ENCODE measurements at places on chromosomes 6 and 20.

- DNase-seq, result peak; percentile 20
These were observed 654 bp downstream of the WASF1 start for GRCh38 chr6:110178626-110179405.

- no peak for DNase-seq
These were observed 10.7 kb downstream of the COL9A1 start for GRCh38 chr6:70292193-70292592.

GRCh38 chr6:17066610-17067009 lies 35.2 kb upstream of the STMND1 start:
- DNase-seq, result no peak

DNA sequence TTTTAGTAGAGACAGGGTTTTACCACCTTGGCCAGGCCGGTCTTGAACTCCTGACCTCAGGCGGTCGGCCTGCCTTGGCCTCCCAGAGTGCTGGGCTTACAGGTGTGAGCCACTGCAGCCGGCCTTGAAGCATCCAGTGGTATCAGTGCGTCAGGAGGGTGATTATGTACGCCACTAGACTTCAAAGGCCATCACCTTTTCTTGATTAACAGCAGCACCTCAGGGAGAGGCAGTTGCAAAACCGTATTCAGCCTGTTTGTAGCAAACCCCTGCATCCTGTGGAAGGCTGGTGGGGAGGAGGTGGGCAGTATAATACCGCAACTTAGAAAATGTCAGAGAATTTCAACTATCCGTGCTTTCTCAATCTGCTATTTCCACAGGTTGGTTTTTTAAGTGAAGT lies 27.3 kb upstream of the SHLD1 start:
- DNase-seq, result no peak

DNA sequence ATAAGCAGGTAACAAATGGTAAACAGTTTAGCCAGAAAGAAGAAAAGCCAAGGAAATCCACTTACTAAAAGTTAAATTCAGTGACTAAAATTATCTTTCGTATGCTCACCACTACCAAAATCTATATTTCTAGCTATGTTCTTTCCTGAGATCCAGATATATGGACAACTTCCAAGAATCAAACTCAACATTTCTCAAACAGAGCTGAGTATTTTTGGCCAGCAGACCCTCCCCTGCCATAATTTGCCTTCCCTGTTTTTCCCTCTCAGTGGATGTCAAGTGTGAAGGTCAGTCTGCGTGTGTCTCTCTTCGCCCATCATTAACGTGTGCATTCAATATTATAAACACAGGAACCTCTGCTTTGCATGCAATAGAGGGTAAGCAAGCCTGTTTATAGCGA lies 42.0 kb downstream of the PRKN start:
- no peak for DNase-seq

- DNase-seq, result no peak
These were observed 20.8 kb upstream of the MLN start for GRCh38 chr6:33824461-33825154.

- no peak for DNase-seq
These were observed 30.6 kb upstream of the QKI start for GRCh38 chr6:163383912-163384311.

GRCh38 chr6:150711061-150711460 lies 111.4 kb downstream of the PLEKHG1 start:
- DNase-seq, result no peak

DNA sequence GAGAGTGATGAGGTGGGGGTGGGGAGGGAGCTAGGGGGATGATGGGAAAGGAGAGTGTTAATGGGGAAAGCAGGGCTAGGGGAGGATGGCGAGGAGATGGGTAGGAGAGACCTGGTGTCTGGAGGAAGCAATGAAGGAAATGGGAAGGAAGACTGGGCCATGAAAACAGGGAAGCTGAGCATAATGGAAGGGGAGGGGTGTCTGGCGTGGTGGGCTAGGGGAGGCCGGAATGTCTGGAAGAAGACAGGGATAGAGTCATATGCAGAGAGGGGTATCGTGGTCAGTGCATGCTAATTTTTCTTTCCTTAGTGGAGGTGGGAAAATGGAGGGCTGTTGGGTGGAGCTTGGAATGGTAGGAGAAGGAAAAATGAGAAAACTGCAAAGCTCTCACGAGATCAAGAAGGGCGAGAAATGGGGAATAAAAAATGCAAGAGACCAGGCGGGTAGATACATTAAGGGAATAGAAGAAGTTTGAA lies 423 bp downstream of the KLHDC3 start:
- no peak for DNase-seq

DNA sequence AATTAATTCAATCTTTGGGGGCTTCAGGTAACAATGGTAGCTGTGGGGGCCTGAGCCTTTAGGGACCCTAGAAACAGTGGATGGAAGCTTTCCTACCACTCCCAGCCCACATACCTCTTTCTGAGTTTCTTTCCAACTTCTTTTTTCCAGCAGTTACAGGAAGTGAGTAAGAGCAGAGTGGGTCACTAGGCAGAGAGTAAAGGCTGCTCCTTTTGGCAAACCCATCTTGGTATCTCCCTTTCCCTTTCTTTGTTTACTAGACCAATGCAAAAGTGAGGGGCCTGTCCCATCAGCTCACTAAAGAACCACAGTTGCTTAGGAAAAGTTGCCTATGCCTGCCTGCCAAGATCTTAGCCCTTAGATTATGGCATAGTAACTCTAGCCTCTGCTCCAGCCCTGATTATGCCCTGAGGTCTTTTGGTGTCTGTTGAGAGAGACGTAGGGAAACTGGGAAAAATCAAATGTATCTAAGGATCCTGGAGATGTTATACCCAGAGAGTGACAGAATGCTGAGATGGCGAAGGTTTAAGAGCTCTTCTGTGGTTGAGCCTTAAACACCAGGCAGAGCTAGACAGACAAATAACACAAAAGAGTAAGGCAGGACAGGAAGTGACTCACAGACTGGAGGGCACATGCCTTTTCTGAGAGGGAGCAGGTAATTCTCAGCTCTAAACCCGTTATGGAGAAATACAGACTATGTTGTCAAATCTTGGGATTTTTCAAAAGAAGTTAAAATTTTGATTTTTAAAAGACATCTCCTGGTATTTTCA lies 31.3 kb downstream of the TRMT6 start:
- no peak for DNase-seq

DNA sequence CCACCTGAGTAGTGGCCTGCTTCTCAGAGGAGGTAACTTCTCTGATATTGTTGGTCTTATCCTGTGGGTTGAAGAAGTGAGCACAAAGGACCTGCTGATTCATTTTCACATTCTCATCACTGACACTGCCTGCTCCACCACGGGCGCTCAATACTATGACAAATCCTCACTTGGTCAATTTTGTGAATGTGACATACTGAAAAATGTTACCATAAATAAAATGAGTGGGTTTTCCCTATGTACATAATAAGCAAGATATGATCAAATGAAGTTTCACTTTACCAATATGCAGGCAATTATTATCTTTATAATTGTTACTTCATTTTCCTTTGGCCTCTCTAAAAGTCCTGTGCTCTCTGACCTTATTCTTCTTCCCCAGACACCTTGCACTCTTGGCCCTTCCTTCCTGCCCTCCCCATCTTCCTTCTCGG lies 71.5 kb upstream of the RIPOR2 start:
- no peak for DNase-seq

GRCh38 chr6:42162384-42162783 lies 10.8 kb upstream of the GUCA1A start:
- no peak for DNase-seq

DNA sequence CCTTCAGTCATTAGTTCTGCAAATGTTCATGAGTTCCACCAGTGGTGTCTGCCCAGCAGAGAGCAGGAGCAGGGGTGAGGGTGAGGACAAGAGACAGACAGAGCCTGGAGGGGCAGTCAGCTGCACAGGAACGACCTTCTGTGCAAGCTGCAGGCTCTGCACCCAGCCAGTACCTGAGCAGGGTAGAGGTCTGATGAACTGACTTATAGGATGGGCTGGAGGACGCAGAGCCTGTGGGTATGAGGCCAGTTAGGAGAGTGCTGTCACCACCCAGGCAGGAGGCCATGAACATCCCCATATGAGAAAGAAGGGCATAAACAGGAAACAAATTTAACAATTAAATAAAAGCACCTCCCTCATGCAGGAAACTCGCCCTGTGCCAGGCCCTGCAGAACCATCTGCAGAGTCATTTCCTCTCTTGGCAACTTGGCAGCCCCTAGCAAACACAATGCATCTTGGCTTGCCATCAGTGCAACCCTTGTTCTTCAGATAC lies 17.9 kb downstream of the C6orf15 start:
- DNase-seq, result peak; percentile 39

GRCh38 chr20:22586645-22587310 lies 2.4 kb upstream of the FOXA2 start:
- no peak for DNase-seq

DNA sequence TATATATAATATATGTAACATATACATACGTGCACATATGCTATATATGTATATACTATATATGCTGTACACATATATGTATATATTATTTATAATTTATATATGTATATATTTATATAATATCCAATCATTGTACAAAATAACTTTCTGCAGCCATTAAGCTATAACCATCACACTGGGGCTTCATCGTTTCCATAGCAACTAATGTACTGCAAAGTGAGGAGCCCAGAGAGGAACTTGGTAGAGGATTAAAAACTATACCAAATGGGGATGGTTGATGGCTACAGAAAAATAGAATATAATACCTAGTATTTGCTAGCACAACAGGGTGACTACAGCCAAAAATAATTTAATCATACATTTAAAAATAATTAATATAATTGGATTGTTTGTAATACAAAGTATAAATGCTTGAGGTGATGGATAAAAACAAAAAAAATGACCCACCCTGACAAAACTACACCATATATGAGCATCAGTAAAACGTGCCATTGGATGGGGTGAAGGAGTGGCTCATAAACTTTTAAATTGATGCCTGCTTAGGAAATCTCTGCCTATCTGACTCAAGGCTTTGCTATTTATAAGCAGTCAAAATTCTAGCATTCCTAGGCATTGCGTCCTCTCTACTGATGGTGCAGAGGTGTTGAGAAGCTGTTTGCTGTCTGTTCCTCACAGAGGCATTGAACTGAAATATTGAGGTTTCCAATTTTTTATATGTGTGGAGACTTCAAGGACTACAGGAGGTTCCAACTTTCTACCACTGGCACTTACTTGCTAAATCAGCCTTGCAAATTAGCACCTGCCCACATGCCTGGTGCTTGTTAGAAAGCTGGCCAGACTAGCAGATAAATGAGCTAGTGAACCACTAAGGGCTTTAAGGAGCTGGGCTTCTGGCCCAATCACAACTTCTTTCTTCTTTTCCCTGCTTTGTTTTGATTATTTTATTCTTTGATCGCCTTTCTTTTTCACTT lies 190.1 kb downstream of the SCP2D1 start:
- DNase-seq, result no peak

- no peak for DNase-seq
These were observed 8.4 kb downstream of the CYP21A2 start for GRCh38 chr6:32046450-32047083.

- no peak for DNase-seq
These were observed 862 bp downstream of the UCKL1 start for GRCh38 chr20:63955281-63955826.

DNA sequence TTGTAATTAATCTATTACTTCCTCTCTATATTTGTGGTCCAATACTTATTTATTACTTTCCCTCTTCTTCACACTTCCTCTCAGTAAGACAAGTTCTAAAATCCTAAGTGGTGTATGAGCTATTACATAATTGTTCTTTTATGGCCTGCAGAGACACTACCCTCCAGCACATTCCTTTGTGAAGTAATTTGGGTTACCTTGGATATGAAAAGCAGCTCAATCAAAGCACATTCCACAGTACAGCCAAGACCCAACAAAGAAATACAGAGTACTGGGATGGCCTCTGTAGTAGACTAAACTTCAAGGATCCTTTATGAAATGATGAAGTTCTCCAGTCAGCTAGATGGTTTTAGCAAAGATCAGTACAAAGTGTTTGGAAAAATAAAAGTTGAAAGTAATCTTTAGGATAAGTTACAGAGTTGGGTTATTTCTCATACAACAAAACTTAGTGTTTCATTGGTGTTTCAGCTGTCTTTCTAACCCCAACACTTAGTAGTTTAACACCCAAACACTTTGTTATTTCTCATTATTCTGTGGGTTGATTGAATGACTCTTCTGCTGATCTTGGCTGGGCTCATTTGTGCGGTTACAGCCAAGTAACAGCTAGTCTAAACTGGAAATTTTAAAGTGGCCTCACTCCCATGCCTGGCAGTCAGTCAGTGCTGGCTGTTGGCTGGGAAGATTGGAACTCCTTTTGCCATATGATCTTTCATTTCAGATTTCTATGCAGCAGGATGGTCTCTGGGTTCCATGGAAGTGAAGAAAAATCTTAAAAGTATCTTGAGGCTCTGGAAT lies 161.5 kb upstream of the POU3F2 start:
- DNase-seq, result no peak

- DNase-seq, result no peak
These were observed 101.4 kb downstream of the ADGB start for GRCh38 chr6:146700078-146700686.

GRCh38 chr20:51481341-51481914 lies 61.1 kb downstream of the NFATC2 start:
- no peak for DNase-seq

- DNase-seq, result no peak
These were observed 37.4 kb downstream of the PRKN start for GRCh38 chr6:162690158-162690557.

GRCh38 chr20:58868795-58869194 lies 16.3 kb downstream of the GNAS start:
- no peak for DNase-seq

DNA sequence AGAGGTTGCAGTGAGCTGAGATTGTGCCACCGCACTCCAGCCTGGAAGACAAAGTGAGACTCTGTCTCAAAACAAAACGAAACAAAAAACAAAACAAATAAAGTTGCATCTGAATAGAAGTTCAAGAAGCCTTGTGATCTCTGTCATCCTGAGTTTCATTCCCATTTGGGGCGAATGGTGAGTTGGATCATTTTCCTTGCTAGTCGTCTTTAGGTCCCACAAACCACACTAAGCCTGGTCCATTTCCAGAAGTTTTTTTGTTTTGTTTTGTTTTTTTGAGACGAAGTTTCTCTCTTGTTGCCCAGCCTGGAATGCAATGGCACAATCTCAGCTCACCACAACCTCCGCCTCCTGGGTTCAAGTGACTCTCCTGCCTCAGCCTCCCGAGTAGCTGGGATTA lies 33.8 kb downstream of the ZNF217 start:
- no peak for DNase-seq

GRCh38 chr6:37201726-37202125 lies 31.8 kb downstream of the PIM1 start:
- no peak for DNase-seq

DNA sequence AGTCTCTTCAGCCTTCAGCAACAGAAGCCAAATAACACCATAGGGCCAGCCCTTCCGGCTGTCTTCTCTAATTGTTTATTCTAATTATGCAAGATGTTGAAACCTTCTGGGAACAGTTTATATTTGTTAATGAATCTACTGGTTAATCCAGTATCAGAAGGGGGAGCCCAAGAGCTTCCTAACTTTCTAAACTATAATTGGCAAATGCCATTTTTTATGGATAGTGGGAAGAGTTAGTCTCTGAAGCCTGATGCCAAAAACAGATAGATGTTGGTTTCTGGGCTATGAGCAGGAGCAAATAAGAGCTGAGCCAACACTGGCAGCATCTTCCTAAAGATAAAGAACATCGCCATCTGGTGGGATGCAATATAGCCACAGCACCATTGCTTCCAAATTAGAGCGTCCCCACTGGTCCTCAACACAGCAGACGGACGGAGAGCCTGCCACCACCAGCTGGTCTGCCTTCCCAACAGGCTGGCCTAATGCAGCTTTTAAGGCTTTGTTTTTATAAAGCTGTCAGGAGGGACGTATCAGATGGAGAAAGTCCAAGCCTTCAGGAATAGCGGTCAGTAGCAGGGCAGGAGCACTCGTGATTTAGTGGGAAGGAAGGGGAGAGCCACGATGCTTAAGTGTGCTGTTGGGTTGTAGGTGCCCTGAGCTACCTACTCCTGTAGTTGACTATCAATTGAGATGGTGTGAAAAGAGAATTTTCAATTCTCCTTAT lies 118.8 kb downstream of the RALGAPA2 start:
- no peak for DNase-seq

All from activated CD4-positive, CD25-positive, alpha-beta regulatory T cell (primary cell).